ENCODE measurements at places on chromosomes 7 and 10.
A peak's percentile ranks its signal among the peaks of the same experiment; 100 is the strongest.

- no peak for DNase-seq
These were observed 59.4 kb downstream of the MAD1L1 start for GRCh38 chr7:2173189-2173827.

GRCh38 chr7:139648391-139648861 is 124.9 kb downstream of the CLEC2L start:
- DNase-seq, result no peak

DNA sequence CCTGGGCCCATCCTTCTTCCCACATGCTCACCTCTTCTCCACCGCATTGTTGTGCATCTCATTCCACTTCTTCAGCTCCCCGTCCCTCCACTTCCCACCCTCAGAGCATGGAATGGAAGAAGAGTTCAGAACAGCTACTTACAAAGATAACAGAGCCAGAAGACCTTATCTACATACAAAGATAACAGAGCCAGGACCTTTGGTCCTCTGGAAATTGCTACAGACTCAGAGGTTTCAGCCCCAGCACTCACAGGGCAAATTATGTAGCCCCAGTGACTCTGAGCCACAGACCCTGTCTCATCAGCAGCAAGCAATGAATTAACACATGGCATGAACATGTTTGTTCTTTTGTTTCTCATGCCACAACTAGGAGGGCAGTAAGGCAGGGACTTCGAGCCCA is 28.7 kb upstream of the SLC29A3 start:
- no peak for DNase-seq

GRCh38 chr7:69801729-69802682 is 203.7 kb downstream of the AUTS2 start:
- no peak for DNase-seq

- DNase-seq, result no peak
These were observed 741.4 kb downstream of the MAGI2 start for GRCh38 chr7:78712111-78712510.

DNA sequence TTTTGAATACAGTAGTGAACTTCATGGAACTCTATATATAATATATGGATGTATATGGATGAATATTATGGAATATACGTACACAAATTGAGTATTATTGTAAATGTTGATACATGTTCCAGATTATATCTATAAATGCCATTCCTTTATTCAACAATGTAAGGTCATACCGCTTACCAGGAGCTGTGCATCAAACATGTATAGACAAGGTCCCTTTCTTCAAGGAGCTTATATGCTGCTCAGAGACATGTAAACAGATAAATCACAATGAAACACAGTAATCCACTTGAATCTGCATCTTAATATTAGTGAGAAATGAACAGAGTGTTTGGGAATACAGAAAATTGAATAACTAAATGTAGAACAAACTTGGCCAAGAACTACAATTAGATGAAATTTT is 898 bp upstream of the SEM1 start:
- DNase-seq, result no peak

- DNase-seq, result no peak
These were observed 27.7 kb downstream of the HIP1 start for GRCh38 chr7:75711076-75711475.

GRCh38 chr10:54402576-54402975 is 398.5 kb downstream of the PCDH15 start:
- no peak for DNase-seq

GRCh38 chr7:142770661-142771352 is at the start of gene PRSS2:
Gene PRSS2, plus strand, starts transcription at chr7:142770970. Its CDS starts 13 bp downstream, at chr7:142770983.
- DNase-seq, result no peak

- DNase-seq, result no peak
These were observed 168.4 kb downstream of the PON1 start for GRCh38 chr7:95155965-95156364.

DNA sequence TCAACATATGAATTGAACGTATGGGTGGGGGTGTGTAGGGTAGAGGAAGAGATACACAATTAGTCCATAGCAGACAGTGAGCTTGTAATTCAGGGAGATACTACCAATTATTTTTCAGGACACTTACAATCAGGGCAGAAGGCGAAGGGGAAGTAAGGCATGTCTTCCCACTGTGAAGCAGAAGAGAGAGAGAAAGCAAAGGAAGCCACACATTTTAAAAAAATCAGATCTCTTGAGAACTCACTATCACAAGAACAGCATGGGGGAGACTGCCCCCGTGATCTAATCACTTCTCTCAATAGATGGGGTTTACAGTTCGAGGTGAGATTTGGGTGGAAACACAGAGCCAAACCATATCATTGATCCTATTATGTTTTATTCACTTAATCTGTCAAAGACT is 116.4 kb upstream of the RPA3 start:
- no peak for DNase-seq

DNA sequence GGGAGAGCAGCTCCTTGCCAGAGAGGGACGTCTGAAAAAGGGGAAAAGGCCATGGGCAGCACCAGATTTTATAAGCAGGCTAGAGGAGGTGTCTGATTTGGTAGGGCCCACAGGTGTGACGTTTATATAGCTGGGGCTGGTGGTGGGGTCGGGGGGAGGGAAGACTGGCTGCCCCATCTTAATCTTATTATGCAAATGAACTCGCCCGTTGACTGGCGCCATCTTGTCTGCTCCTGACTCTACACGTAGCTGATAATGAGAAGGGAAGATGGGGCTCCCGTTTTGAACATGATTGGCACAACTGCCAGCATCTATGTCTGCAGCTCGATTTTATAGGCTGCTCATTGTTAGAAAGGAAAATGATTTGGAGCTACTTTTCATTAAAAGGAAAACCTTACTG is 28.6 kb upstream of the CADPS2 start:
- DNase-seq, result no peak

- no peak for DNase-seq
These were observed 1.7 kb upstream of the CALML3 start for GRCh38 chr10:5522913-5523560.

GRCh38 chr10:97921581-97922021 is 72.0 kb downstream of the GOLGA7B start:
- no peak for DNase-seq

GRCh38 chr10:16612115-16612980 is 90.7 kb upstream of the C1QL3 start:
- DNase-seq, result peak; percentile 2

DNA sequence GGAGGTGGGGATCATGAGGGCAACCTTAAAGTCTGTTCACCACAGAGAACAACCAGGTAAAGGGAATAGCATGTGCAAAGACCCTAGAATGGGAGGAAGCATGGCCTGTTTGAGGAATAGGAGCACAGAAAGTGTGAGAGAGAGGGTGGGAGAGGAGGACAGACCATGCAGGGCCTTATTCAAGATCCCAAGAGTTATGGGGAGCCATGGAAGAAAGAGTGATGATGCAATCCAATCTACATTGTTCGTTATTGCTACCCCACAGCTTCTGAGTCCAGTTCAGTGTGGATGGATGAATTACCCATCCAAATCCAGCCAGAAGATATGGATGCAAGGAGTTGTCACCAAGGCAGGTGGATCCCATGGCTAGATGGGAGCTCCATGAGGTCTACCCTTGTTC is 7.8 kb upstream of the EIF4EBP2 start:
- DNase-seq, result no peak

- no peak for DNase-seq
These were observed 2.0 kb downstream of the GGCT start for GRCh38 chr7:30502470-30503251.

DNA sequence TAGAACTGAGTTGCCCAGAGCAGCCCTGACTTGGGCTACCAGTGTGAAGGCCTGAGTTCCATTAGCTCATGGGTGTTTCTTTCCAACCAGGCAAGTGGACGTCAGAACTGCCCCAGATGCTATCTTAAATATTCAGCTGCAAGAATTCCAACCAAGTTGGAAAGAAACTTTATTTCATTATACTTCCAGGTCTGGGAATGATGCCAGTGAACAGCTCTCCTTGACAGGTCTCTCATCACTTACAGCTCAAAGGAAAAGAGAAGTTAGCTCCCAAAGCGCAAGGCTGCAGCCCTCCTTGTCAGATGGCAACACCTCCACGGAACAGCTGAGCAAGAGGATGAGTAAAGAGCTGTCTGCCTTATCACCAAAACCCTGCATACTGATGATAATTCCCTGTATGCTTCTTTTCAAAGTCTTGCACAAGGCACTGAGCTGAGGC is 255.5 kb upstream of the AOAH start:
- no peak for DNase-seq

- no peak for DNase-seq
These were observed 171.2 kb downstream of the SGMS1 start for GRCh38 chr10:50452603-50453002.

GRCh38 chr7:778968-779451 is 51.9 kb upstream of the PRKAR1B start:
- DNase-seq, result no peak
